ENCODE measurements at places on chromosomes 6 and 20. TPM values are rescaled to one million over a fixed set of nuclear protein-coding genes. Genes with fewer than 3 reads are reported as not detected.

DNA sequence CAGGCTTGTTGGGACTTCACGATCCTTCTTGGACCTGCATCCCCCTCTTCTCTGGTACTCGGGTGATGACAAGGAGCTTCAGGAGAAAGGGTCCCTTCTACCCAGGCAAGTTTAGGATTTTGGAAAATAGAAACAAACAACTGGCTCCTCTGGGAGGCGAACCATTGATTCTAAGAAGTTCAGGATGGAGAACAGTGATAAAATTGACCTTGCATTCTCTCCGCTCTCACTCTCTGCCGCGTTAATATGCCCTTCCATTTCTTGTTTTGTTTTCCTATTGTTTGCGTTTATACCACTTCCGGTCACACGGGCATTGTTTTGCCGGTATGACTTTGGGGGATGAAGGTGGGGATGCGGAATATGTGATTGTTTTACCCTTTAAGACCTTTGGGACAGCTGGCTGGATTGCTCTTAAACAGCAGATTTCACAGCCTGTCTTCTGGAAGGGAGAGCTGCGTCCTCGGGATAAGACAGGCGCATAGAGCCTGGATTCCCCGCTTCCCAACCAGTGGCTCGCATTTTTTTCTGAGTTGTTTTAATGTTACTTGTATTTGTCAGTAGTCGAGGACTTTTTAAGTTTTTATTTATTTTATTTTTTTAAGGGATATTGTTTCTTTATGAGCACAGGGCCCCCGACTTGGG, 144.3 kb upstream of the ZNF184 start:
- DNase-seq = peak; percentile 75

- DNase-seq = peak; percentile 22
Measured at GRCh38 chr20:38275815-38276550, 15.4 kb upstream of the KIAA1755 start.

DNA sequence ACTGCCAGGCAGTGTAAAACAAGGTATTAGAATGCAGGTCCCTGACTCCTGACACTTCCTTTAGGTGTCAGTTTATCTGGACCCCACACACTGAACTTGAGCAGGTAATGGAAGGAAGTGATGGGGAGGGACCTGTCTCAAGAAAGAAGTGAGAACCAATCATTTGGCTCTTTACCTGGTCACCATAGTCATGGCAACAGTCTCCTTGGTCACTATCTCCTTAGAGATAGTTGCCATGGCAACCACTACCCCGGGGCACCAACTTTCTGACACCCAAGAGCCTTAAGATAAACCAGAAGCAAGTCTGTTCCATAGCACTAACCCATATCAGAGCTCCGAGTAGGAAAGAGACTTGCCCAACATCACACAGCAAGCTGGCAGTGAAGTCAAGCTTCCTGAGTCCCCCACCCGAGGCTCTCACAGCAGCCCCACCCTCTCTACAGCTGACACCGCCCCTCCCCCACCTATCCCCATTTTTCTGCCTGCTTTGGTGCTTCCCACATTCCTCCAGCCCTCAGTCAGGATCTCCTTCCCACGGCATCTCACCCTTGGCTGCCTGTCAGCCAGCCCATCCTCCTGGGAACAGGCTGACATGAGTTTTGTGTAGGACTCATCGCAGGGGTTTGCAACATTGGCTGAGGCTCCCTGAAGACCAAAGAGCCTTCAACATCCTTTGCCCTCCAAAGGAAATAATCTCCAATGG, 16.3 kb upstream of the HM13 start:
- no peak for DNase-seq

DNA sequence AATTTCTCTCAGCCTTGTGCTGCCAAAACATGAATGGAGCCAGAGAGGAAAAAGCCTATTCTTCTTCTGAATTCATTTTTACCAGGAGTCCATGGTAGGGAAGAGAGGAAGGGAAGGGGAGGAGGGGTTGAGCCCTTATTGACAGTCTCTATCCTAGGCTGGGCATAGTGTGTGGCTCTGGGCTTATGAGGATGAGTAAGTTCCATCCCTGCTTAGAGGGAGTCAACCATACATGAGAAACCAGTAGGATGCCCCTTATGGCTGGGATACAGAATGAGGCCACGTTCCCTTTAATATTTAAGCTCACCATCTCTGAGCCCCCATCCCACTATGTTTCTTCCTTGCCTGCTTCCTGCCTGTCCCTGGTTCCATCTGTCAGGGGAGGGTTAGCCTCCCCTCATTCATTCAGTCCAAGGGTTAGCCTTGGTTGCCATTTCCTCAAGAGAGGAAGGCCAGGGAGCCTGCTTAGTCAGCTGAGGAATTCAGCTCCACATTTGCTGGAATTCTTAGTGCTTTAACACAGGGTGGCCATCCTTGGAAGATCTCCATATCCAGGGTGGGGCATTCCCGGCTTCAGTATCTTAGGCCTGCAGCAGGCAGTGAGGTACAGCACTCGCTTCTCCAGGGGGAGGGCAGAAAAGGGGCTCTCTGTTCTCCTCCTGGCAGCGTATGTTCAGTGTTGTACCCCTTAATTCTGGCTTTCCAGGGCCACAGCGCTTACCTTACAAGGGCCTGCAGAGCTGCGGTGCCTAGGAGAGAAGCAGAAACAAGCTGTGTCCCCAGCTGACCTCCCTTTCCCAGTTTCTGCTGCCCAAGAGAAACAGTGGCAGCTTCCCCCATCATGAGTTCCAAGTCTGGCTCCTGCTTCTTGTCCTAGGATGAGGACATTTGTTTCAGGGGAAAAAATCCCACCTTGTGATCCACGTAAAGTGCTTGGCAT, 12.5 kb downstream of the SIRT5 start:
- DNase-seq = no peak

- DNase-seq = no peak
Measured at GRCh38 chr6:31156641-31157040, 961 bp downstream of the CCHCR1 start.

GRCh38 chr20:50595988-50596693, 86.0 kb downstream of the PTPN1 start:
- no peak for DNase-seq

- DNase-seq = peak; percentile 15
Measured at GRCh38 chr6:127332383-127332961, 10.9 kb downstream of the ECHDC1 start.

GRCh38 chr6:170174771-170175643, 115.9 kb downstream of the DLL1 start:
- no peak for DNase-seq

- no peak for DNase-seq
Measured at GRCh38 chr6:20571261-20571660, 37.0 kb downstream of the CDKAL1 start.

- no peak for DNase-seq
Measured at GRCh38 chr6:158382491-158382890, 70.2 kb downstream of the TULP4 start.

DNA sequence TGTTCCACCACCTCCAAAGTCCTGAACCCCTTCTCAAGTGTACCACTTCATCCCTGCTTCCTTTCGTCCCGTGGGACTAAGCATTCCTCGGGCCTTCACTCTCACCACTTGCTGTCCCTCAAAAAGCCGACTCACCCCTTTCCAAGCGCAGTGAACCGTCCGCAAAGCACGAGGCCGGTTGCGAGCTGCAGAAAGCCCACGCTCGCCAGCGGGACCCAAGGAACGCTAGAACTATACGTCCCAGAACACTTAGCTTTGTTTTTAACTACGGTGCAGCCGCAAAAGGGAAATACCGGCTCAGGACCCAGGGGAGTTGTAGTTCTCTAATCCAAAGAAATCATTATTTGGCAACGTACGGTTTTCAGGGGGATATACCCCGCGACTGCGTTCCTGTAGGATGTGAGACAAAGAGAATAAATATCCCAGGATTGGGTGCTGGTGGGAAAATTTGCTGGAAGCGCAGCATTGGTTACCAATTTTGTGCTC, 416 bp upstream of the POLR1H start:
- no peak for DNase-seq

ANGPT4 gene
- not detected for total RNA-seq

EPPIN gene
- total RNA-seq = not detected

SLC22A2 gene
- not detected for total RNA-seq

HCK gene
- total RNA-seq = not detected

ARG1 gene
- not detected for total RNA-seq

TPMT gene
- 40.6 TPM for total RNA-seq

SLC26A8 gene
- not detected for total RNA-seq
